Stomach (tissue), 19 donors: ENCODE measurements at places on chromosomes 7 and 10. TPM values are rescaled to one million over a fixed set of nuclear protein-coding genes. Genes with fewer than 3 reads are reported as not detected.

GRCh38 chr7:71885487-71885886, 526.7 kb downstream of the CALN1 start:
- no peak for DNase-seq

DNA sequence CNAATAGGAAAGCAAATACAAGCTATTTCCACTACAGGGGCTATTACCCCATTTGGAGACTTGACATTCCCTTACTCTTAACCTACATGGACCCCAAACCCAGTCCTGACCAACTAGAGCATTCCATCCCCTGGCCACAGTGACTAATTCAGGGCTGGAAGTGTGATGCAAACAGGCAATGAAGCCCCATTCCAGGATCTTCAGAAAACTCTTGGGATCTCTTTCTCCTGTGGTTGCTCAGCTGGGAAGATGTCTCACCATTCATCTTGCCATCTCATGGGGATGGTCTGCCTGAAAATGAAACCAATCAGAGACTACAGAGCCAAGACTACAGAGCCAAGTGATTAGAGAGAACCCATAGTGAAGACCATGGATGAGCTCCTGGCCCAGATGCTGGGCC, 206.2 kb downstream of the ZNF365 start:
- no peak for DNase-seq

GRCh38 chr7:18265611-18266281, 229.8 kb upstream of the HDAC9 start:
- no peak for DNase-seq

Gene CYP2C19
- 0.89 TPM for total RNA-seq

Gene GNGT1
- not detected for total RNA-seq

Gene CHN2
- 47.8 TPM for total RNA-seq

Gene CDNF
- total RNA-seq: not detected

Gene BET1
- total RNA-seq: 4.1 TPM

Gene GARIN1A
- total RNA-seq: 0.72 TPM
